Activated T-cell treated with anti-CD3 and anti-CD28 coated beads, Interleukin-2, amount 50 U/mL, for 24 hours (primary cell): ENCODE measurements at places on chromosomes 13 and 19.
A peak's percentile ranks its signal among the peaks of the same experiment; 100 is the strongest.

- no peak for DNase-seq
These were observed 150.6 kb upstream of the RNF113B start for GRCh38 chr13:98327371-98328270.

GRCh38 chr19:32202244-32202643 is 143.2 kb upstream of the ZNF507 start:
- DNase-seq: no peak

GRCh38 chr13:92768602-92769001 is 458.0 kb upstream of the GPC6 start:
- no peak for DNase-seq

DNA sequence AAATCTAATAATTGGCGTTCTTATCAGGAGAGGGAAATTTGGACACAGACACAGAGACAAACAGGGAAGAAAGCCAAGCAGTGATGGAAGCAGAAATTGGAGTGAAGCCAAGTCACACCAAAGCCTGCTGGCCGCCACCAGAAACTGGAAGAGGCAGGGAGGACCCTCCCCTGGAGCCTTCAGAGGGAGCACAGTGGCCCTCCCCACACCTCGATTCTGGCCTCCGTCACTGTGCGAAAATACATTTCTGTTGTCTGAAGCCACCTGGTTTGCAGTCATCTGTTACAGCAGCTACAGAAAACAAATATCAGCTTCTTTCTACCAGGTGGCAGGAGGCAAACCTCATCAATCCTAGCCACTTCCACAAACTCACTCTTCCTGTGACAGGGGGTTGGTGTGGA is 8.3 kb upstream of the TLE6 start:
- DNase-seq: no peak

GRCh38 chr19:53396525-53396868 is 1.5 kb downstream of the ZNF765 start:
- DNase-seq: no peak

- DNase-seq: peak; percentile 77
These were observed 8.8 kb downstream of the GIPR start for GRCh38 chr19:45676851-45677263.

GRCh38 chr13:49454388-49455006 is 10.4 kb downstream of the SETDB2 start:
- DNase-seq: no peak

DNA sequence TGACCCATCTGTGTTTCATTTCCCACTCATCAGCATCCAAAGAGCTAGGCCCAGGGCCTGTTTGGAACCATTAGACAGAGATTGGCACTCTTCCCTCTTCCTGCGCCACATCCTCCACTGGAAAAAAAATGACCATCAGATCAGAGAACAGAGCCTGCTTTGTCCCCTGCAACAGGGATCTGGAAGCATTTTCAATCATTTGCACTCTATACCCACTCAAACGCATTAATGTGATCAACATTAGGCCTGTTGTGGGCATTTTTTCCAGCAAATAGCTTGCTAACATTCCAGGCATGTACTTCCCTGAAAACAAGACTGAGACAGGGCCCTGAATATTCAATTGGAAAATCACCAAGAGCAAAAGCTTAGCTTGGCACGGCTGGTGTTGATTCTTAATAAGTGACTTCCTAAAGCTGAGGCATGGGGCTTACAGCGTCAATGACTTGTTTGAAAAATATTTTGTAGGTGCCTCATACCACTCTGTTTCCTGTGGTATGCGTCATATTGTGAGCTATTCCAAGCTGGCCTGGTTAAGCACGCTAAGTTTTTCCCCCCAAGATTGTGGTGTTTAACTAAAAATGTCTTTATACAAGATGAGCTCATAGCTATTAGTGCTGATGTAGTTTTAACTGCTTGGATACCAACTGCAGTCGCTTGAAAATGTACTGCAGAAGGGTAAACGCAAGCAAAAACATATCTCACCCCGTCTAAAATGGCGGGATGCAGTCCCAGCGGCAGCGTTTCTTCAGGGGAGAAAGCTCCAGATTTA is 404.4 kb downstream of the SPRY2 start:
- no peak for DNase-seq

DNA sequence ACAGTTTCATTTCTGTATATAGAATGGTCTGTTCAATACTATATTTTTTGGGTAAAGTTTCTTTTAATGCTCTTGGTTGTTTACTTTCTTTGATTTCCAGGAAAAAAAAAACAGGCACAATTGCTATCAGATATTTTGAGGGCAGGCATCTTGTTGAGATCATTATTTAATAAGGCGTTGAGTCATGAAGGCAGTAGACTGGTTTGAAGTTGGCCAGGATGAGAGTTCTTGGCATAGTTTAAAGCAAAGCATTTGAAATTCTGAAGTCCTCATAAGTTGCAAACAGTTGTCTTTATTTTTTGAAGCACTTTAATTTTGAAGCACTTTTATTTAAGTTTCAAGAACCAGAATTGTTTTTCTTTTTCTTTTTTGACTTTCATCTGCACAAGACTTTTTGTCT is 2.6 kb upstream of the ZNF175 start:
- no peak for DNase-seq

GRCh38 chr13:110583178-110583865 is 21.8 kb upstream of the RAB20 start:
- no peak for DNase-seq

- no peak for DNase-seq
These were observed 22.7 kb downstream of the HPN start for GRCh38 chr19:35063940-35064818.

DNA sequence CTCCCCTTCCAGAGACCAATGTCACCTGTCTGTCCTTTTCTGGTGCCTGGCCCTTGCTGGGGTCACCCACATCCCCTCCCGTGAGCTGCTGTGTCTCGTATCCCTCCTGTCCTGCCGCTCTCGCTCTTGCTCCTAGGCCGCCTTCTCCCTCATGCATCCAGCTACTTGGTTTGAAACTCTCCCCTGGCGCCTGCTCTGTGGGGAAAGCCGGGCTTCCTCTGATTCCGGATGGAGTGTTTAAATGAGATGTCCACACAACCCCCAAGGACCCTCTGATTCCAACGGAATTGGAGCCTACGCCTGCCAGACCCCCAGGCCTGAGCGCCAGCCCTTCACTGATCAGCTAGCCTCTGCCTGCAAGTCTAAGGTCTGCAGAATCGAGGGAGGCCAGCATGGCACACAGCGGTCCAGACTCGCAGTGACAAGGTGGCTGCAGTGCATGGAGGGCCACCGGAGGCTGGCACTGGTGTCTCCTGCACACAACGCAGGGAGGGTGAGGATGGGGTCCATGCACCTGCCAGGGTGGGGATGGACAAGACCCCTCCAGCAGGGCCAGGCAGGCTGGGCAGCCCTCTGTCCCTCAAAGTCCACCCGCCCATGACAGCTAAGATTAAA is 47.2 kb downstream of the RFX2 start:
- no peak for DNase-seq

DNA sequence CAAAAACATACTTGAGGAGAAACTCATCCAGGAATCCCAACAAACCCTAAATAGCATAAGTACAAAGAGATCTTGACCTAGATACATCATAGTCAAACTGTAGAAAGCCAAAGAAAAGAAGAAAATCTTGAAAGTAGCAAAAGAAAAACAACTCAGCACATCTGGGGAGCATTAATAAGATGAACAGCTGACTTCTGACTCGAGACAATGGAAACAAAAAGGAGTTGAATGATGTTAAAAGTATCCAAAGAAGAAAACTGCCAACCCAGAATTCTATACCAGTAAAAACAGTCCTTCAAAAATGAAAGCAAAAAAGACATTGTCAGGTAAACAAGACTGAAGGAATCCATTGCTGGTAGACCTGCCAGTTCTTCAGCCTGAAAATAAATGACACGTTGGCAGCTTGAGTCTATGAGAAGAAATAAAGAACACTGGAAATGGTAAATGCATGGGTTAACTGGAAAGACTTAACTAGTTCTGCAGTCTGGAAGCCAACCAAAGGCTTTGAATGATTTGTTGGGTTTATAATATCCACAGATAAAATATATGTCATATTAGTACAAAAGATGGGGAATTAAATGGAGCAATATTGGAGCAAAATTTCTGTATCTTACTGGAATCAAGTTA is 46.8 kb downstream of the TSSK6 start:
- DNase-seq: no peak
